Right ventricle myocardium inferior (tissue), 1 donor: ENCODE measurements at places on chromosomes 7 and 10. TPM values are rescaled to one million over a fixed set of nuclear protein-coding genes. Genes with fewer than 3 reads are reported as not detected.

The EVX1 gene
- total RNA-seq: not detected

The ASAH2 gene
- 2.0 TPM for total RNA-seq

The ATG9B gene
- total RNA-seq: not detected

The MYO1G gene
- 1.9 TPM for total RNA-seq

The TET1 gene
- total RNA-seq: 3.1 TPM

The HHEX gene
- 2.6 TPM for total RNA-seq

The SCRN1 gene
- total RNA-seq: 15.0 TPM

The LIPM gene
- total RNA-seq: not detected

The RET gene
- total RNA-seq: 7.7 TPM

The AFAP1L2 gene
- 5.7 TPM for total RNA-seq

The SLC13A4 gene
- not detected for total RNA-seq

The JAKMIP3 gene
- total RNA-seq: 1.6 TPM

The PLXDC2 gene
- total RNA-seq: 13.1 TPM

The AKR1C8 gene
- not detected for total RNA-seq

The AKR1D1 gene
- total RNA-seq: not detected

The KCNIP2 gene
- total RNA-seq: 409 TPM

The CTAGE8 gene
- 0.22 TPM for total RNA-seq

The VPS50 gene
- 15.5 TPM for total RNA-seq

The CPED1 gene
- total RNA-seq: 27.5 TPM

The FLNC gene
- 905 TPM for total RNA-seq
